ENCODE measurements at places on chromosomes 7 and 10.

DNA sequence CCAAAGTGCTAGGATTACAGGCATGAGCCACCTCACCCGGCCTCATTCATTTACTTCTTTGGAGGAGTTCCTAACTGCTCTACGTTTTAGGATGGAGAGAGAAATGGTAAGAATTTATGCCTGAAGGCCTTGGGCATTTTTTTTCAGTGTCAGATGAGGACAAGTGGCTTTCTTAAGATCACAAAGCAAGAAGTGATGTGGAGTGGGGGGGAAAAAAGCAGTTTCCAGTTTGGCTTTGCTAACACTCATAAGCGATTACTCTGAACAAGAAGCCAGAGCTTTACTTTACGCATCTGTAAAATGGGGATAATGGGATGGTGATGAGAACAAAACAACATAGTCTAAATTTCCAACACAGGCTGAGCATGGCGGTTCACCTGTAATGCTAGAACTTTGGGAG is 2.6 kb upstream of the PPIA start:
- no peak for DNase-seq

DNA sequence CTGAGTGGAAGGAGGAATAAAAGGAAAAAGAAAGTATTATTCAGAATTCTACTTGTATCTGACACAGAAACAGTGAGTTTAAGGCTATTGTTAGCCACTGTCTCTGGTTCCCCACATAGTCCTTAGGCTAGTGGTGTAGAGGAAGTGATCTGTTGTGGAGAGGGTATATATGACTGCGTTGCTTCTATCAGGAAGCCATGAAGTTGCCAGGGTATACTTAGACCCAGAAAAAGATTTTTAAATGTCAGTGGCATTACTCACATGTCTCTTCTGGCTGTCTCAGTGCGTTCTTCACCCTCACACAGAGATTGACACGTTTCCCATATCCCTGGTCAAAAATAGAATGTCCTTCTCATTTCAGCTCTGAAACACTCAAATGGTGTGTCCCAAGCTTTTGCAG is 72.7 kb downstream of the SEM1 start:
- no peak for DNase-seq

DNA sequence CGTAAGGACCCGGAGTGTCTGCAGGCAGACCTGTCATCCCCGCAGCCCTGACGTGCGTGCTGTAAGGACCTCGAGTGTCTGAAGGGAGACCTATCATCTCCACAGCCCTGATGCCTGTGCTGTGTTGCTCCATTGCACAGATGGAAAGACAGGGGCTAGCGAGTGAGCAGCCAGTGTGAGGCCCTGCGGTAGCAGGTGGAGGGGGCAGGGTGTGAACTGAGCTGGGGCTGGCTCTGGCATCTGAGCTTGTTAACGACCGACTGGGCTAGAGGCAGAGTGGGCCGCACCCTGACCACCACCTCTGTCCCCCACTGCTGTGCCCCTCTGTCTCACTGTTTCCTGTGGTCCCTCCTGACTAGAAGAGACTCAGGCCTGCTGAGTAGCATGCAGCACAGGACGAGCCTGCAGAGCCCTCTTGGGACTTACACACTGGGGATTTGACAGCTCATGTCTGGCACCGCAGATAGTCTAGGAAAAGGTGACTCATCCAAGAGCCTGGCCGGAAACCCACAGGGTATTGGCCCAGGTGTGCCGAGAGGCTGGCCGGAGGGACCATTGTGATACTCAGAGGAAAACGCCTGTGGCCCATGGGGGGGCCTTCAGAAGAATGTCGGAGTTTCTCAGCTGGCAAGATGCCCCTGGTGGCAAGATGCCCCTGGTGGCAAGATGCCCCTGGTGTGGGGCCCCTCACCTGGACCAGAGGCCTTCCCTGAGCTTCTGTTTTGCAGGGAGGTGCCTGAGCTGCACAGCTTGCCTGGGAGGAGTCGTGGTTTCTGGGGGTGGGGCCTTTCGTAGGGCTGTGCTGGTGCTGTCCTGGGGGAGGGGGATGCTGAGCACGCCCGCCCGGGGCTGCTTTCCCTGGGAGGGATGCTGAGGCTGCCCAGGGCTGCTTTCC is 34.3 kb downstream of the INPP5A start:
- peak; percentile 18 for DNase-seq

DNA sequence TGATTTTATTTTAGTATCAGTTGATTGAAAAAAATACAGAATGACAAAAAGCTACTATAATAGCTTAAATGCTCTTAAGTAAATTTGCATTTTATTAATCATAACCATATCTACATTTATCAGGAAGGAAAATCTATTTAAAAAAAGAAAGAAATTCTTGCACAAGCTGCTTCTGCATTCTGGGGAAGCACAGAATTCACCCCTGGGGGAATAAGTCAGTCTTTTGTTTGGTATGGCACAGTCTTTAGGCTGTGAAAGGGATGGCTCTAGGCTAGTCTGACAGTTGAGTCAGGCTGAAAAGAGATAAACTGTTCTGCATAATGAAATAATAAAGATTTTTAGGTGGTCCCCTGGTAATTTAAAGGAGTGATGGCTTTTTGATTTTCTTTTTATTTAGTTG is 37.9 kb downstream of the HTR7 start:
- DNase-seq = no peak

DNA sequence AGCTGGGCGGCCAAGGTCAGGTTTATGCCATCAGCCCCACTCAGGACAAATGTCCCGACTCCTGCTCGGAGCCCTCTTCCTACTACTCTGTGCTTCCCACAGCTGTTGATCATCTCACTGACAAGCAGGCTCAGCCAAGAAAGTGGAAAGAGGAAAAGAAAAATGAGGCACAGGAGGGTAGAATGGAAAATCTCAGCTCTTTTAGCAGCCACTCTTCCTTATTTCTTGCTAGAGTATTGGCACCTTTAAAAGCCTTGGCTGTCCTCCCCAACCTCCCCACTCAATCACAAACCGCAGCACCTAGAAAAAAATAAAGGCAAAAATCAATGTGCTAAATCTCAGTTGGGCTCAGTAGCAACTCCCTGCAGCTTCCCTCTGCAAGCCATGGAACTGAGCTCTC is 35.3 kb upstream of the AGK start:
- no peak for DNase-seq

DNA sequence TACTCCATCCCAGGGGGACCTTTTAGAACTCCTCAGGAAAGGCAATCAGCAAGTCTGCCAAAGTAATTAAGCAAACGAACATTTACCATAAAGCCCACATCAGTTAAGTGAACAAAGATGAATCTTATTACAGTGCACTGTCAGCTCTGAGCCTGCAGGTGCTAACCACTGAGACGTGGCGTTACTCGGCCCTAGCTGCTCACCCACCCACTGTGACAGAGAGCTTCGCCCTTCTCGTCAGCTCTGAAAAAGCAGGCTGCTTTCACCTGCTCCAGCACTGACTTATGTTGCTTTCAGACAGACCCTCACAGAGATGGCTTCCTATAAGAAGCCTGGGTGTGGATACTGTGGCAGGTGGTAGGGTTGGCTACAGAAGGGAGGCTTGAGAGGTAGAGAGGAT is 57.7 kb upstream of the KCNIP2 start:
- no peak for DNase-seq
